ENCODE measurements at places on chromosomes 2 and 18.
A peak's percentile ranks its signal among the peaks of the same experiment; 100 is the strongest.

- DNase-seq, result no peak
Measured at GRCh38 chr2:112150447-112150846, 12.3 kb downstream of the FBLN7 start.

- DNase-seq, result no peak
Measured at GRCh38 chr18:74534981-74535649, 815 bp downstream of the CNDP1 start.

DNA sequence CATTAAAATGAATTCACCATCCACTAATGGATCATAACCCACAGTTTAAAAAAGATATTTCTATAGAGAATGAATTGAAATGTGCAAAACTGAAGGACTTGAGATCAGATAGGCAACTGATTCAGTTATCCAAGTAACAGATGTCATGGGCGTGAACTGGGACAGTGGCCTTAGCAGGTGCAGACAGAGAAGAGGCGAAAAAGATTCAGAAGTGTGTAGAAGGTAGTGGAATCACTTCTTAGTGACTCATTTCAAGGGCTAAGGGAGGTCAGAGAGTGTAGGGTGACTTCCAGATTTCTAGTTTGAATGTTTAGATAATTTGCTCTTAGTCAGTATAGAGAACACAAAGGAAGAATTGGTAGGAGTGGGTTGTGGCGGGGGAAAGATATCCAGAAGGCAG, 79.7 kb downstream of the EHBP1 start:
- peak; percentile 26 for DNase-seq

DNA sequence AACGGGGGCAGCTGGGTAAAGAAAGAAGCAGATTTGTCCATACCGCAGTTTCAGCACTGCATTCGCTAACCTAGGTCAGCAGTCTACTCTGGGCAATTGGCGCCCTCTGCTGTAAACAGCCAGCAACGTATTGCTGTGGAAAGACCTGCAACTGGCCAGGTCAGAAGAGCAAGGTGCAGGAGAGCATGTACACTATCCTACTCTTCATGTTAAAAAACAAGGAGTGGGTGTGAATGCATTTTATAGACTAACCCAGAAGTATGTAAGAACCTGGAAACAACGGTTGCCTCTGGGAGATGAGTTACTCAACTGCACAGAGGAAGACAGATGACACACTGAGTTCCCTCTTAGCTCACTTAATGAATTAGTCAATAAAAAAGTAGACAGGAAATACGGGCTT, 6.2 kb downstream of the MRPS5 start:
- DNase-seq, result peak; percentile 61

DNA sequence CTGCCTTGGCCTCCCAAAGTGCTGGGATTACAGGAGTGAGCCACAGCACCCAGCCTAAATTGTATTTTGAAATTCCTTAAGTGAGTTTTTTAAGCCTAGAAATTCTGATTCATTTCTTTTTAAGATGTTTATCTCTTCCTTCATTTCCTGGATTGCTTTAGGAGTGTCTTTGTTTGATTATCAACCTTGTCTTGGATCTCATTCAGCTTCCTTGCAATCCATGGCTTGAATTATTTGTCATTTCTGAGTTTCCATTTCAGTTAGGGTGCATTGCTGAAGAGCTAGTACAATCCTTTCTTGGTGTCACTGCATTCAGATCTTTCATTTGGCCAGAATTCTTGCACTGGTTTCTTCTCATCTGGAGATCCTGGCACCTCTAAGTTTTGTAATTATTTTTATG, 606.4 kb upstream of the ZNF804A start:
- no peak for DNase-seq

- no peak for DNase-seq
Measured at GRCh38 chr2:147665105-147665504, 179.7 kb upstream of the ACVR2A start.

DNA sequence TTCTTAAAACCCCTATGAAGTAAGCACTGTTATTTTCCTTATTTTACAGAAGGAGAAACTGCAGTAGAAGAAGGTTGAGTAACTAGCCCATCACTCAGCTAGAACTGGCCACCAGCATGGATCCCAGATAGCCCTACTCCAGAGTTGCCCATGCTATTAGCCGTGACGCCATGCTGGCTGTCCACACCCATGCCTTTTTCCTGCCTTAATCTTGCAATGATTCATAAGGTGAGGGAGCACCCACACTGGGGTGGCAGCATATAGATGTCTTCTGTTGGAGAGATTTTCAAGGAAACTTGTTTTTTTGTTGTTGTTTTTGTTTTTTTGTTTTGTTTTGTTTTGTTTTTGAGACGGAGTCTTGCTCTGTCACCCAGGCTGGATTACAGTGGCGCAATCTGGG, 204.1 kb upstream of the HAAO start:
- no peak for DNase-seq
